ENCODE measurements at places on chromosomes 1 and 21.

- DNase-seq: no peak
These were observed 134.9 kb downstream of the RUNX1 start for GRCh38 chr21:34914239-34914638.

- DNase-seq: no peak
These were observed 35.5 kb downstream of the CDC14A start for GRCh38 chr1:100387657-100388350.

GRCh38 chr1:109274533-109275476 is 8.1 kb downstream of the PSRC1 start:
- DNase-seq: no peak

DNA sequence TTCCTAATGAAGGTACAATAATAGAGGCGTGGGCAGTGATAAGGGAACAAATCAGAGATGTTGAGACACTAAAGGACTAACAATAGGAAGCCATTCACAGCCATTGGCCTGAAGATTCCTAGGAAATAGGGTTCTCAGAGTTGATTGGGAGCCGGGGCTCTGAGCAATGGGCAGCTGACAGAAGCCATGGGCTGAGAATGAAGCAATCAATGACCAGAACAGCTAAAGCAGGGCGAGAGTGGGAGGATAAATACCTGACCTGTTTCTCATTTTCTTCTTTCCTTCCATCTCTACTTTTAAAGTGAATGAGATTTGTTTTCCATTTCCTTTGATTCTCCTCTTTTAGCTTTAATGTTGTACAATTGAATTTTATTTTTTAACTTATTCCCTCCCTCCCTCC is 774.7 kb upstream of the ADGRL4 start:
- no peak for DNase-seq

- no peak for DNase-seq
These were observed 33.9 kb downstream of the EIF2D start for GRCh38 chr1:206578068-206578977.

- no peak for DNase-seq
These were observed 38.7 kb downstream of the BCL9 start for GRCh38 chr1:147579934-147580537.

- DNase-seq: no peak
These were observed 32.1 kb downstream of the S1PR1 start for GRCh38 chr1:101268893-101269292.

DNA sequence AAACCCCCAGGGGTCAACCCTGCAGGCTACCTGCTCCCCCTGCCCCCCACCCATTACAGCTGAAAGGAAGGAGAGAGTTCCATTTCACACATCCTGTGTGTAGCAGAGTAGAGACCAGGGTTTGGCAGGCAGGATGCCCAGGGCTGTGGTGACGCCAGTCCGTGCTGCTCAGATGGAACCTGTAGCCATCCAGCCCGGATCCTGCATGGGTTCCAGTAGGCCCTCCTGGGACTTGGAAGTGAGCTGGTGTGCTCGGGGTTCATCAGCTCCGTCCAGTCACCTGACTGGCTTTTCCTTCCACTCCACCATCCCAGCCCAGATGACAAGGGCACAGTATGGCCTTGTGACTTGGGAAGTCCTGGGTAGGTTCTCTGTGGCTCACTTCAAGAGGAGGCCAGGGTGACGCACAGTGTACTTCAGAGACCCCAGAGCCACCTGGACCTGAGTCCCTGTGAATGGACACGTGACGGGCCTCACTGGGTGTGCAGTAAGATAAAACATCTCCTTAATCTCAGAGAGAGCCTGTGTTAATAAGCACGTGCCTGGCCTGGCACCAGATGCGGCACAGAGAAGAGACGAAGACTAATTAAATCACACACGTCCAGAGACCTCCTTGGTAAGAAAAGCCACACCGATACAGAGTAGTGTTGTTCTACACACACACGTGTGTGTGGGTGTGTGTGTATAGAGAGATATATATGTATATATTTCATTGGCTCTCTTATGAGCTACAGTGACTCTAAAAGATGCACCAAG is 16.0 kb downstream of the ITPKB start:
- no peak for DNase-seq

- no peak for DNase-seq
These were observed 77.0 kb downstream of the CTH start for GRCh38 chr1:70487910-70488665.

DNA sequence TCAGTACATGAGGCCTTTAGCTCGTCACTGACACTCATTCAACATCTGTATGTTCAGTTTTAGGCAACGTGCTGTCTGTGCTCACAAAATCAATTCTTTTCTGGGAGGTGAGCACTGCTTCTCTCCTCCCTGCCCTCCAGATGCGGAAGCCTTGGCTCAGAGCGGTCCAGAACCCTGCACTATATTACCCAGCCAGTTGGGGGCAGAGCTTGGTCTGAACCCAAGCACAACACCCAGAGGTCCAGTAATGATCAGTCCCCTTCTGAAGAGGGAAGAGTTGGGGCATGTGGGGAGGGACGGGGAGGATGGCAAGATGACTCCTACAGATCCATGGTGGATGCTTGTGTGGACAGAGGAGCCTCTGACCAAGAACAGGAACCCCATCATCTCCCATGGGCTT is 5.6 kb upstream of the DSCAM start:
- DNase-seq: no peak

GRCh38 chr1:21814241-21814918 is 2.3 kb downstream of the LDLRAD2 start:
- DNase-seq: no peak

- no peak for DNase-seq
These were observed 5.3 kb downstream of the AKNAD1 start for GRCh38 chr1:108851567-108851966.

DNA sequence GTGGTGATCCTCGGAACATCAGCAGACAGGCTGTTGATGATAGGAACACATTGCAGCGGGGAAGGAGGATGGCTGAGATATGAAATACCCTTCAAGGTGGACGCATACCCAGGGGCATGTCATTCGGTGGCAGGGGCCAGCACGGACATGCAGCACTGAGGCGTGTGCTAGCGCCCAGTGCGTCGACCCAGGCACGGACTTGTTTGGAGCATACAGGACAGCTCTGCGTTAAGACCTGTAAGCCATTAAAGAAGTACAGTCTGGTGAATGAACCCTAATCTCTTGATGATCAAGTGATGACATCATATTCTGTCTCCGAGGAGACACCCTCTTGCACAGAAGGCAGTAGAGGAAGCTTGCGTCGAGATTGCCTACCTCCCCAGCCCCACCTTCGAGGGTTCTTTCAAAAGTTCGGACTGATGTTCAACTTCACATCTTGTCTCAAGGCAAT is 63.6 kb upstream of the KIF26B start:
- no peak for DNase-seq

DNA sequence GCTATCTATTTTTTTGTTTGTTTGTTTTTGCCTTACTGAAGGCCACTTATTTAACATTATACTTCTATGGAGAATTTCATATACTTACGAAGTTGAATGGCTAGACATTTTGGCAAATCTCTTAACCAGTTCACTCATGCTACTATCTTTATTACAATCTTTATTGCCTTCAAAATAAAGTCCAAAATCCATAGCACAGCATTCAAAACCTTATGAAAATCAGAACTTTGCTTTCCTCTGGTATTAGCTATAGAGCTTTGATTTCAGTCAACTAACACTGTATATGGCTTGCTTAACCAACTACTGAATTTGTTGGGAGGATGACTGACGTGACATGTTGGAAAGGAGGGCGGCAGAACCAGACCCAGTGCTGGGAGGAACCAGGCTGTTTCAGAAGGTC is 571.1 kb downstream of the LMO4 start:
- DNase-seq: no peak

DNA sequence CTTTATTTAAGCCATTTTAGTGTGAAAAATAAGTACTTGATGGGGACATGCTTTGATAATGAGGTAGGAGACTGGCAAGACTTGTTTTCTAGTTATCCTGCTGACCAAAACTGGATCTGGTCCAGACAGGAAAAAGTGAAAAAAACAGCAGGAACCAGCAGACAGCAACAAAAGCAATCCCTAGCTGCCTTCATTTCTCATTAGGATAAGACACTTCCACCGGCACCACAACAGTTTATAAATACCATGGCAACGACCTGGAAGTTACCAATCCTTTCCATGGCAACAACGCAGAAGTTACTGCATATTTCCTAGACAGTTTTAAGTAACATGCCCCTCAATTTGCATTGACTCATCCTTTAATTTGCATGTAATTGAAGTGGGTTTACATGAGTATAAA is 993.8 kb upstream of the NCAM2 start:
- DNase-seq: no peak

- no peak for DNase-seq
These were observed 97.2 kb upstream of the LYPLAL1 start for GRCh38 chr1:219076326-219076937.

GRCh38 chr1:175554586-175554985 is 188.8 kb downstream of the TNR start:
- no peak for DNase-seq

GRCh38 chr1:86938450-86938849 is 24.0 kb downstream of the HS2ST1 start:
- no peak for DNase-seq

DNA sequence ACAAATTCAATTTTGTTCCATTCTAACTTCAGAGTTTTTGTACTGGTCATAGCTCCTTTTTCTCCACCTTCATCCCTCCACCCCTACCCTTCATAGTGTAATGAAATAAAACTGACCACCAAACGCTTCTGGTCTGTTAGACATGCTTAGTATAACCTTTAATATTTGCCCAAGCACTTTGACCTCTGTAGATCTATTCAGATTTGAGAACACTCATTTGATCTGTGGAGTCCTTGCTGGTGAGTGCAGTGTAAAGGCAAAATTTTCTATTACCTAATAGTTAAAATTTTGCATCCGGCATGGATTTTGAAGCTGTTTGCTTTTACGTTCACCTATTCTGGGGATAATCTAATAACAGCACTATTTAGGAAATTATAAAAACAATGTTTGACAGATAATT is 41.2 kb downstream of the TMEM200B start:
- DNase-seq: no peak

GRCh38 chr1:202164271-202165037 is 4.1 kb upstream of the PTPN7 start:
- DNase-seq: peak; percentile 58
